ENCODE measurements at places on chromosomes 2 and 18.

GRCh38 chr2:221494556-221494955 is 77.5 kb downstream of the EPHA4 start:
- DNase-seq: peak; percentile 21

DNA sequence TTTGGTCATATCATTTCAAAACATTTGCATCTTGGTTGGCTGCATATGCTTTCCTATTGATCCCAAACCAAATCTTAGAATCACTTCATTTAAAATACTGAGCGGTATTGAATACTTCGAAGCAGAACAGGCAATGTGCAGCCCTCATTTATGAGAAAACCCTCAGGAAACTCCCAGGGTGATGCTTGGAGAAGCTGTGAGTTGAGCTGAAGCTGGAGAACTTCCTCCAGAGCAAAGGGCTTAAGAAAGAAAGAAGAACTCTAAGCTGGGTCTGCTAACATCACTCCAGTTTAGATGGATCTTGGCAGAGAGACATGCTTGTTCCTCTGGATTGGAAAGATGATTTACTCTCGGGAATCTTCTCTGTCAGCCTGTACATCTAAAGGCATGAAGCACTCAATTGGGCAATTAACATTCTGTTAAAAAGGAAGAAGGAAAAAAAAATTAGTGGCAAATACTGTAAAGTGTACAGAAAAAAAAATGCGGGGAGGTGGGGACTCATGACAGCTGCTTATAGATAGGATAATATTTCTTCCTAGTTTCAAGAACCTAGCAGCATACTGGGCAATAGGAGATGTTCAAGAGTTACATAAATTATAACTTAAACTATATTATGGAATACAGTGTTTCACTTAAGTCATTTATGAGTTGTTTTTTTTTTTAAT is 49.5 kb downstream of the ATIC start:
- DNase-seq: no peak

- DNase-seq: no peak
Measured at GRCh38 chr2:26584191-26584590, 57.0 kb downstream of the CIB4 start.

GRCh38 chr2:109057686-109058085 is 68.7 kb upstream of the EDAR start:
- no peak for DNase-seq

GRCh38 chr2:121694398-121695170 is 42.1 kb downstream of the NIFK start:
- no peak for DNase-seq

- no peak for DNase-seq
Measured at GRCh38 chr18:48011926-48012465, 81.5 kb upstream of the SMAD2 start.

DNA sequence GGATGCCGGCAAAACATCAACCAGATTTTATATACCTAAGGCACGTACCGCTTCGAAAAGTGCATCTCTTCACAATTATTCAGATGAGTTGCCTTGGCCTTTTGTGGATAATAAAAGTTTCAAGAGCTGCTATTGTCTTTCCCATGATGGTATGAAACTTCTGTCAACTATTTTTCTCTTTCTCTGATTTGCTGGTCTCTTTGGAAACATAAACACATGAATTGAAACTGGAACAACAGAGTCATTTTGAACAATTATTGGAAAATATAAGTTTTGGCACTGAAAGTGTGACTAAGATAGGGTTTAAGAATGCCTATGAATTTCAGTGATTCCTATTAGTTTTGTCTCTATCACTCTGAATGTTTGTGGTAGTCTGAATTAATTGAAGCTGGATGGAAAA is 109.9 kb downstream of the DPP4 start:
- DNase-seq: no peak

DNA sequence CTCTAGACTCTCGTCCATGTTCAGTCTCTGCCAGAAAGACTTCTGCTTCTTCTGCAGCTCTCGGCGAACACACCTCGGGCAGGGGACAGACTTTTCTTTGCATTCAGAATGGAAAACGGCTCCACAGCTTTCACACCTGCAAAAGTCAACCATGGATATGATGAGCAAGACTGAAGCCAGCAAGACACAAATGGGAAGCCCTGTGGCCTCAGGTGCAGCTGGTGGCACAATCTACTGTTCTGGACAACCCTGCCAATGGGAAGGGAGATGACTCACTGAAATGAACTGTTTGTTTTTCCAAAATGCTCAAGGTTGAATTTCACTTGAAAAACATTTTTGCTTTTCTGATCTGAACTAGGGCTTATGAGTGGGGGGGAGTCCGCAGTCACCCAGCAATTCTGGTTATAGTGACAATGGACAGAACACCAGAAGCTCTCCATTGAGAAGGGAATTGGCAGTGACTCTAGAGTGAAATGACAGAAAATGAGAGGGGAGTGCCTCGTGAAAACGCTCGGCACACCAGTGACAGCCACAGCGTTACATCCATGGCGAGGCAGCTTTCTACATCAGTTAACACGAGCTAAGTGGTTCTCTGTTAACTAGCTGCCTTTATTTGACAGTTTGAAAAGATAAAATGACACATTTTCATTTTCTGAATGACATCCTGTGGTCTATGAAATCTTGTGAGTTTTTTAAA is 58.8 kb upstream of the FZD5 start:
- peak; percentile 43 for DNase-seq

DNA sequence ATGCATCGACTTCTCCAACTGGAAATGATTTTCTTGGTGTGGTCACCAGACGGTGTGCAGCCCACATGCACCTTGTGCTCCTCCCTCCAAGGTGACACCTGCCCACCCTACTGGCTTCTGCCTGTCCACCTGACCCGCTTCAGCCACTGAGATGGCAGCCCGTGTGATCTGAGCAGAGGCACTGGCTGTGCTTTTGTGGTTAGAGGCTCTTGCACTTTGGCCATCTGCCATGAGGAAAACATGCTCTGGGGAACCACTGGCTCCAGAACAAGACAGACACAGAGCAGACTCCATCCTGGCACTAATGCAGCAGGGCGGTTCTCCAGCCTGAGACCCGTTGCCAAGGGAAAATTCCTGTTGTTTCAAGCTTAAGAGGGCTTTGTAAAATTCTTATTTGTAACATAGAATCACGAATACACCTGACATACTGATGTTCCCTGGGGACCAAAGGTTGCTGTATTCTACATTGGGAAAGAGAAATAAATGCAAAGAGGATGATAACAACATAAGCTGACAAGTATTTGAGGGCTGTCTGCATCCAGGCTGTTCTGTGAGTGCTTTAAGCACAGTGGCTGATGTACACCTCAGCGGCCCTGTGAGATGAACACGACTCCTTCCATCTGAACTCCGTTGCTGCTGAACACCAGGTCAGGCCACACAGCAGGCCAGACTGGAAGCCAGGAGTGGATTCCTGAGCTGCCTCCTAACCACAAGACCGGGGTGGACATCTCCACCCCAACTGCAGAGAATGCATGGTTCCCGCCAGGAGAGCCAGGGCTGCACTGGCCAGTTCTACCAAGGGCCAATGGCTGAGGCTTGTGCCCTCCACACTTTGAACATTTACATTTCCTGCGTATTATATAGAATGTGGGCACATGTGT is 820.4 kb downstream of the GALR1 start:
- no peak for DNase-seq

GRCh38 chr2:20662308-20662937 is 4.5 kb upstream of the GDF7 start:
- no peak for DNase-seq

GRCh38 chr2:73859721-73860586 is 31.2 kb downstream of the STAMBP start:
- DNase-seq: peak; percentile 5

- DNase-seq: no peak
Measured at GRCh38 chr18:46893360-46893759, 23.9 kb downstream of the PIAS2 start.

GRCh38 chr2:223697316-223697891 is 95.2 kb upstream of the SCG2 start:
- DNase-seq: no peak

- no peak for DNase-seq
Measured at GRCh38 chr2:55611997-55612396, 5.4 kb downstream of the PPP4R3B start.

- no peak for DNase-seq
Measured at GRCh38 chr2:200380833-200381542, 74.5 kb downstream of the SPATS2L start.

GRCh38 chr18:13611601-13612195 is 114.7 kb downstream of the FAM210A start:
- no peak for DNase-seq

- DNase-seq: no peak
Measured at GRCh38 chr2:241808051-241808720, 807 bp upstream of the NEU4 start.

DNA sequence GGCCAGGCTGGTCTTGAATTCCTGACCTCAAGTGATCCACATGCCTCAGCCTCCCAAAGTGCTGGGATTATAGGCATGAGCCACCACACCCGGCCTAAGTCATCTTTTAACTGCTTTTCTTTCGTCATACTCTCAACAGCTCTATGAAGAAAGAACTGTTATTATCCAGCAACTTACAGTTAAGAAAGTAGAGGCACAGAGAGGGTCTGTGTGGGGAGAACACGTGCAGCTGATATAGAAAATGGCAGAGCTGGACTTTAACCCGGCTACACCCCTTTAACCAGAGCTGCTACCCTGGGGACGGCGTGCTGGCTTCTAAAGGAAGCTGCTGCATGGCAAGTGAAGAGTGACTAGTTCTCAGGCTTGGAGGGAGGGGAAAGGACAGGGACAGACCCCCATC is 25.5 kb downstream of the IGFBP2 start:
- DNase-seq: no peak

DNA sequence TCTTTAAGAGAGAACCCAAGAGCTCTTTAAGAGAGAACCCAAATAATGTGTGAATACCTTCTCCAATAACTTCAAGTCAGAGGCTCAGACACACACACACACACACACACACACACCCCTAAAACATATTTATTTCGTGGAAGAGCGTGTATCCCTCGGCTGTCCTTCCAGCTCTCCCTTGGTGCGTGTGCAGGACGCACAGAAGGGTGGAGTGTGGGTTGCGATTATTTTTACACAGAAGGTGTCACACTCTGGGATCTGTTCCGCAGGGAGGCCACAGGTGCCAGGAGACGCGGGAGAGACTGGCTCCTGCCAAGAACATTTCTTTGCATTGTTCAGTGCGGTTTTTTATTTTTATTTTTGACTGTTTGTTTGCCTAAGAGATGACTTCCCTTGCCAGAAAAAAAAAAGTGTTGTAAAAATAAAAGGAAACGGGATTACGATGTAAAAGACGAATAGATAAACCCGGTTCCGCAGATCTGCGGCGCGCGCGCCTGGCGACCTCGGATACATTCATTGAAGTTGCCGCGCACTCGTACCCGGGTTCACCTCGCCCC is 47.3 kb upstream of the ATP6V1B1 start:
- no peak for DNase-seq

- no peak for DNase-seq
Measured at GRCh38 chr2:2296400-2296799, 34.7 kb downstream of the MYT1L start.

- DNase-seq: no peak
Measured at GRCh38 chr2:36277881-36278523, 77.6 kb upstream of the CRIM1 start.

DNA sequence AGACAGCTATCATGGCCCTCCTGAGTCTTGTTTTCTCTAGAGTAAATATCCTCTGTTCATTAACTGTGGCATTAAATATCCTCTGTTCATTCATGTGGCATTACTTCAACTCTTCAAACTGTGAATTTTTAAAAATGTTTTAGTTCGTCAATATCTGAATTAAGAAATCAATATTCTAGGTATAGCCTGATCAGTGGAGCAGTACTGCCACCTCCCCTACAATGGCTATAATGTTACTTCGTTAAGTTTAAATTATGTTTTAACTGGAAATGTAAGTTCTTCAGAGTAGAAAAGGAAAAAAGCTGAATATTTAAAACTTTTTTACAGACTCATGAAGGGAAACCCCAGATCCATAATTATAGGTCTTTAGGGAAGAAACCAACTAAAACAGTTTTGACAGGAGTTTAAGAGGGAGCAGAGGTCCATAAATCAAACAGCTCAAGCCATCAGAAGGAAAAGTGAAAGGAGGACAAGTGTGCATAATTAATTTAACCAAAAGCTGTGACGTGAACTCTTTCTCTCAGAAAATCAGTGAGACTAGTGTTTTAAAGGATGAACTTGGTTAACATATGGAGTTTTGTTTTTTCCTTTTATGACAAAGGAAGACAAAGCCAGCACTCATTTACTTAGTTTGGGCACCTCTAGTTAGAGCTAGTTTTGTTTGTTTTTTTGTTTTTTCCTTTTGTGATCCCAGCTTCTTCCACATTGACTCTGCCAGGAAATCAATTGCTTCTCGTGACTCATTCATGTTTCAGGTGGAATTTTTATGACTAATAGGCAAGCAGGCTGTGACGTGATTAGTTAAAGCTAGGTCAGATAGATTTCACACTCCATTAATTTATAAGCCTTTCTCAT is 44.9 kb downstream of the RBBP8 start:
- DNase-seq: peak; percentile 30

- DNase-seq: no peak
Measured at GRCh38 chr2:62464221-62465007, 41.6 kb downstream of the TMEM17 start.

- no peak for DNase-seq
Measured at GRCh38 chr18:58991167-58991798, 126.6 kb downstream of the ZNF532 start.

DNA sequence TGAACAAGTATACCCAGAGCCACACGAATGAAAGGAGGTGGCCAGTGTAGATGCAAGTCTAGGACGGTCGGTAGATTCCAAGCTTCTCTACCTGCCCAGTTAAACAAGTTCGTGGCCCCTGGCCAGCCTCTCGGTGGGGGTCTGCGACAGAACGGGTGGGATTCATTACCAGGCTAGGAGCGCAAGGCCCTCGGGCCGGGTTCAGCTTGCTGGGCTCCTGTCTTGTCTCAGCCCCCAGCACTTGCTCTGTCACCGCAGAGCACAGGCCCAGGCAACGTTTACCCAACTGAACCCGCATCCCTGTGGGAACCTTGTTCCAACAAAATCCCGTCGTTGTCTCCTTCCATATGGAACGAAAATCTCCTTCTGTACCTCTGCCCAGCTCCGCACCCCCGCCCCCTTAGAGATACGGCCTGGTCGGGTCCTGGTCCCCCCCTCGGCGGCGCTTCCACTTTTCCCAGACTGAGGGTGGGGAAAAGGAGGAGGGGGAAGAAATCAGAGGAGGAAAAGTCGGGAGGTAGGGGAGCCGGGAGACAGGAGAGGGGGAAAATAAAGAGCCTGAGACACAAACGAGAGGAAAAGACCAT is 1.9 kb upstream of the EMX1 start:
- DNase-seq: no peak

DNA sequence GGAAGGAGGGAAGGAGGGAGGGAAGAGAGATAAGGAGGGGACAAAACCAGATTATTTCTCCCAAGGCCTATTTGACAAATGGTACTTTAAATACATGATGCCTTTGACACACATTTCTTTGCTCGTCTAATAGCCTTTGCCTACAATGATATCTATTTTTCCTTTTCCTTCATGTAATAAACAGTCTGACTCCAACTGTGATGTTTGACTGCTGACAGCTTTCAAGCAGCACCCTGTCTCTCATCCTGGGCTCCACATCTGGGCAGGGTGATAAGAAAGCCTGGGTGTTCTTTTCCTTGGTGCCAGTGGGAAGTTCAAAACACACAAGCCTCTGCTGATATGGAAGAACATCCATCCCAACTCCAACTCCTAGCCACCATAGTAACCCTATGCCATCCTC is 1277.7 kb upstream of the NXPH2 start:
- no peak for DNase-seq

- no peak for DNase-seq
Measured at GRCh38 chr2:85704800-85705679, 10.9 kb downstream of the GNLY start.

- no peak for DNase-seq
Measured at GRCh38 chr2:3547915-3548314, 10.2 kb downstream of the RNASEH1 start.
